T follicular helper cell (primary cell): ENCODE measurements at places on chromosomes 4 and X.

GRCh38 chr4:141635736-141636081, 674 bp upstream of the IL15 start:
- DNase-seq: no peak

DNA sequence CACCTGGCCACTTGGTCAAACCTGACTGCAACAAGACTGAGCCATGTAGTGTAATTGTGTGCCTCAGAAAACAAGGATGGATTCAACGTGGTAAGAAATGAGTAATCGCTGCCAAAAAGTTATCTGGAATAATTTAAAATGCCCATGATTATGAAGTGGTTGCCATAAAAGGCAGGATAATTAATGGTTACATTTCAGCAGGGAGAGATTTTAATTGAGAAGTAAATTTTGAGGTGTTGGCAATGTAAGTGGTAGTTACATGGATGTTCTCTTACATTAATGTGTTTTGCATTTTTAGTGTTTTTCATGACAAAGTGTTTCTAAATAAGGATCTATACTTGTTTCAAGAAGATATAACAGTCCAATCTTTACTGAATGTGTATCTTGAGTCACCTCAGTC, 15.7 kb downstream of the HAUS3 start:
- no peak for DNase-seq

- no peak for DNase-seq
Observed at GRCh38 chr4:101993842-101994775, 203.6 kb downstream of the BANK1 start.

GRCh38 chrX:68995780-68996551, 167.1 kb downstream of the EFNB1 start:
- DNase-seq: no peak

DNA sequence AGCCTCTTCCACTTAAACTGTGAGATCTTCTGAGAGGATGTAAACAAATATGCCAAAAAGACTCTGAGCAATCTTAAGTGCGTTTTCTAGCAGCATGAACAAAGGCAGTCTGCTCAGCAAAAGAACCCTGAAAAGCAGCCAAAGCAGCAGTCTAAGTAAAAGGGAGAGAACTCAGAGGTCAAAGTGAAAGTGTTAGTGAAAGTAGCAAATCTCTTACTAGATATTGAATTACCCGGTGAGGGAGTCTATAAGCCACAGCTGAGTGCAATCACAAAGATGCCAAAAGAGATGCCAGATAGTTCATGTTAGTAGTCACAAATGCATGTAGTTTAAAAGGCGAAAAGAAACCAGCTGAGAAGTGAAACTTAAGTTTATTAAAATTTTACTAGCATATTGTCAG, 7.9 kb upstream of the GNRHR start:
- no peak for DNase-seq

- no peak for DNase-seq
Observed at GRCh38 chr4:1235381-1236102, 13.4 kb downstream of the CTBP1 start.

GRCh38 chr4:171573181-171573580, 240.0 kb upstream of the GALNTL6 start:
- DNase-seq: no peak

GRCh38 chr4:110484029-110484428, 8.1 kb downstream of the ENPEP start:
- DNase-seq: no peak

DNA sequence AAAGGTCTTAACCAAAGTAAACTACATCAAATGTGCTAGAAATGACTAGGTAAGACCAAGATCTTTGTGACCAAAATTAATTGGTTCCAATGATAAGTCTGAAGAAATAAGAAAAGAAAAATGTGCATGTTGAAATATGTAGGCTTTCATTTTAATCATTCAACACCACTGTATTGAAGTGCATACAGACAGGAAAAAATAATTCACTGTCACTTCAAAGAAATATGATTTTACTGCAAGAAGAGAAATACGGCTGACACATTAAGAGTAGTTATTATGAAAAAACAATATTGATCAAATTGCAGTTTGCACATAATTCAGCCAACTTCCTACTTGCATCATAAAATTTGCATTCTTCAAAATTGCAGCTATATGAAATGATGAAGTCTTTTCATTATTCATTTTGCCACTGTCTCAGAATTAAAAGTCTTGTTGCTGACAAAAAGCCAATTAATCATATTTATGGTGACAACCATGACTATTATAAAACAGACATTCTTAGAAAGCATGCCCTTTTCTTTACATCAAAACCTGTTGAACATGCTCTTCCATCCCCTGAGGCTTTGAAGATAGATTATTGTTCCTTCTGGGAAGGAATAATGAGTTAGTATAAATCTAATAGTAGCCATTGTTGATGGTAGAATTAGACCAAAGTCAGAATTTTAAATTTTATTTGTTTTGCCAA, 405.9 kb upstream of the MAD2L1 start:
- no peak for DNase-seq

GRCh38 chr4:152109531-152110509, 349.0 kb upstream of the GATB start:
- no peak for DNase-seq

DNA sequence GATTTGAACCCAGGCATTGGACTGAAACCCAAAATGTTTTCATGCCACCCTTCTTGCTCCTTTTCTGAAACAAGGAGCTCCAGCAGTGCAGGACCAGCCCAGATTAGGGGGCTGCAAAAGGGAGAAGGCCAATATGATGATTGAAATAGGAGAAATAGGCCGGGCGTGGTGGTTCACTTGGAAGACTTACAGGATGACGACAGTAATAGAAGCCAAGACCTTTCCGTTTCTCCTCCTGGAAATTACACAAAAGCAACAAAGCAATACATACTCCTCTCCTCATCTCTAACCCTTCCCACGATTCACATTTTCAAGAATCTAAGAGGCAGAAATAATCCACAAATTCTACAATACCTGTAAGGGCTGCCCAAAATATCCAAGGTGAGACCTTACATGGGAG, 90.8 kb downstream of the ANAPC4 start:
- no peak for DNase-seq

DNA sequence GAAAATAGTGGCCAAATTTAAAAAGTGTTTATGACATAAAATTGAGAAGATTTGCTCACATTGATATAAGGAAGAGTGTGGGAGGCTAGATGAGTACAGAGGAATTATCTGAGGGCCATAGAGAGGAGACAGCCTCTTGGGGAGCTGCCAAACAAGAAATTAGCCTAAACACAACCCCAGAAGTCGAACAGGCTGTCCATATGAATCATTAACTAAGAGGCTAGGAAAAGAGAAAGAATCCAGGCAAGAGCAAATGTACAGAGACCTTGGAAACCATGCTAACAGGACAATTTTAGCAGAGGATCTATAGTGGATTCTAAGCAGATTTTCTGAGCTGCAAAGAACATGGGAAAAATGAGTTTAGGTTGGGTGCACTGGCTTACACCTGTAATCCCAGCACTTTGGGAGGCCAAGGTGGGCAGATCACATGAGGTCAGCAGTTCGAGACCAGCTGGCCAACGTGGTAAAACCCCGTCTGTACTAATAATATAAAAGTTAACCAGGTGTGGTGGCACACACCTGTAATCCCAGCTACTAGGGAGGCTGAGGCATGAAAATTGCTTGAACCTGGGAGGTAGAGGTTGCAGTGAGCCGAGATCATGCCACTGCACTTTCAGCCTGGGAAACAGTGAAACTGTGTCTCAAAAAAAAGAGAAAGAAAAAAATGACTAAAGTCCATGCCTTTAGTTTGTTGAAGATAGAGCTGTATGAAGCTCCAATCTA, 76.1 kb downstream of the NWD2 start:
- no peak for DNase-seq

DNA sequence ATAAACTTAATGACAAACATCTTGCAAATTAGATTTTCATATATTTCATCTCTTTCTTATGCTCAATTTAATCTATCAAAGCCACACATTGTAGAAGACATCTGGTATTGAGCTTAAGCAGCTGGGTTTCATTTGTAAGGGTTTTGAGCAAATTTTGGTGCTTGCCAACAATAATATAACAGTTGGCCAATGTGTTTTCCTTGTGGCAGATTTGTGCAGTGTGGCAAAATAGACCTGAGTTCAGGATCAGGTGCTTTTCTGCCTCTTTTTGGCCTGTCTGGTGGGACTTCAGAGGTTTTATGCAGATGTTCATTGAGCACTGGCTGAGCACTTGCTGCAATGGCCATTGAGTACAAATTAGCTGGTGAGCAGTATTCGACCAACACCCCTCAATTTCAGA, 301.9 kb downstream of the BMPR1B start:
- no peak for DNase-seq

GRCh38 chr4:81786063-81786763, 314.5 kb upstream of the RASGEF1B start:
- no peak for DNase-seq

- DNase-seq: no peak
Observed at GRCh38 chr4:3791910-3792542, 25.8 kb downstream of the ADRA2C start.

GRCh38 chr4:89753601-89754066, 83.3 kb downstream of the SNCA start:
- DNase-seq: no peak

- no peak for DNase-seq
Observed at GRCh38 chr4:158991534-158992155, 111.2 kb upstream of the RAPGEF2 start.
